Left kidney (tissue), 8 donors: ENCODE measurements at places on chromosomes 5 and 9. TPM values are rescaled to one million over a fixed set of nuclear protein-coding genes. Genes with fewer than 3 reads are reported as not detected.

Gene EGFLAM
- 10.6 TPM for polyA plus RNA-seq

Gene CLTB
- polyA plus RNA-seq, result 45.0 TPM

Gene JMY
- 29.9 TPM for polyA plus RNA-seq

Gene NFIL3
- polyA plus RNA-seq, result 32.8 TPM

Gene CCNJL
- polyA plus RNA-seq, result 8.2 TPM

DNA sequence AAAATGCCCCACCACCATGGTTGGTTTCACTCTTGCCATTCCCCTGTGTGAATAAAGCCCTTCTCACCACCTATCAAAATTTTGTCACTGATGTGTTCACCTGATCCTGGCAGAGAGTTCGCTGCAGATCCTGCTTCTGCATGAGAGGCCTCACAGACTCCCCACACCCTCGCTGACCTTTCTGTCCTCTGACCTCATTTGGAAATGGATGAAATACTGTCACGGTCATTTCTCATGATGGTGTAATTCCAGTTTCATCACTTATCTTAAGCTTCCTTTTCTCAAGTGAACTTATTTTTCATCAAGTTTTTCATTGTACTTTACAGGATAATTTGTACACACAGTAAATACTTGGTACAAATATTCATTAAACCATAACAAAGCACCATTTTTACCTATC lies 131.3 kb downstream of the FRMD3 start:
- DNase-seq, result no peak

- DNase-seq, result no peak
These were observed 19.6 kb upstream of the FOCAD start for GRCh38 chr9:20664501-20664900.

Gene LRRTM2
- 1.9 TPM for polyA plus RNA-seq

DNA sequence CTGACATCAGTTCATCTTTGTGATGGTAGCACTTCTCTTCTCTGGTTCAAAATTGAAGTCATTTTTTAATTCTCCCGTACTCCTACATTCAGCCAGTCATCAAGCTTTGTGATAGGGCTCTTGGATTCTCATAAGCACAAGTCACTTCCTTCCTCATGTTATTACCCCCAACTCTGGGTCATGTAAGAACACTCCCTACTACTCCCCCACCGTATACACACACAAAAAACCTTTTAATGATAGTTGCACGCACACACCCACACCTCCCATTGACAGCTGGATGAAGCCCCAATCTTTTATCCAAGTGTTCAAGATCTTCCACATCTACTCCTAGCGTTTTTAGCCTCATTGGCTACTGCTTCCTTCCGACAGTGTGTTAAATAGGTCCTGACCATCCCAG lies 16.8 kb downstream of the KDM3B start:
- DNase-seq, result no peak

- no peak for DNase-seq
These were observed 296.3 kb downstream of the KCNN2 start for GRCh38 chr5:114658194-114658593.

DNA sequence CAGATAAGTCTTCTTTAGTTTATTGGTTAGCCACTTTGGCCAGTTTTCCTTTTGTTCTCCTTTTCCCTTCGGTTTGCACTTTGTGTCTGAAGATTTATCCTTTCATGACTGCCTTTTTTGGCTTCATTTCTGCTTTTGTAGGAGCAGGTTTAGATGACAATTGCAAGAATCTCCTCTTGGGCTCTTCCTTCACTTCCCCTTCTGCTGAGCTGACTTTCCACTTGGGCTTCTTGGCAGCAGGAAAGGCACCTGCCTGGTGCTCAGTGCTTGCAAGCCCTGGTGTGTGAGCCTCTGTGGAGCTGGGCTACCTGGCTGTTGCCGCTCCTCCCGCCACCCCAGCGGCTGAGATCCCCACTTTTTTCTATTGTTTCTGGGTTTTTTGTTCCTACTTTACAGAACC lies 7.3 kb downstream of the CCDC112 start:
- no peak for DNase-seq

- no peak for DNase-seq
These were observed 32.4 kb downstream of the CYSTM1 start for GRCh38 chr5:140207250-140207964.

Gene SAXO1
- polyA plus RNA-seq, result 0.20 TPM

DNA sequence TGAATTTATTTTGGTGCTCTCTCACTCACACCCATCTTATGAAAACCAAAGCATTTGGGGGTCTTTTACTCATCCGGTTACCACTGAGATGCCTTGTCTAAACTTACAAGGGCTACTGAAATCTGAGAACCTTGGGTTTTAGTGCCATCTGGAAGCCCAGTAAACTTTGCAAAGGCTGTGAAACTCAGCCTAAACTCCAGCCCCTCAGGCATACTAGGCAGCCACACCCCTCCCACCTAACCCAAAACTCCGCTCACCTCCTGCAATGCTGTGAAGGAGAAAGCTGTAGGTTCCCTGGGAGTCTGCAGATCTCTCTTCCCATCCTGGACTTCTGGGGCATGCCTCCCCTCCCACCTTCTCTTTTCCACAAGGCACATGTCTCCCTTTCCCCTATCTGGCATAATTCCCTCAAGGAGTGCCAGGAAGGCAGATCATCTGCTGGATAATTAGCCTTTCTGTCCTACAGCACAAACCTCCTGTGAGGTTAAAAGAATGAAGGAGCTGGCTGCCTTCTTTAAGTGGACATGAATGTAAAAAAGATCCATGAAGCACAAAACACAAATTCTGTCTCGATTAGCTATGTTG lies 71.5 kb upstream of the ANXA1 start:
- DNase-seq, result no peak

GRCh38 chr9:88949425-88949824 lies 41.8 kb upstream of the S1PR3 start:
- DNase-seq, result peak; percentile 73

Gene FOXD4L3
- polyA plus RNA-seq, result not detected

DNA sequence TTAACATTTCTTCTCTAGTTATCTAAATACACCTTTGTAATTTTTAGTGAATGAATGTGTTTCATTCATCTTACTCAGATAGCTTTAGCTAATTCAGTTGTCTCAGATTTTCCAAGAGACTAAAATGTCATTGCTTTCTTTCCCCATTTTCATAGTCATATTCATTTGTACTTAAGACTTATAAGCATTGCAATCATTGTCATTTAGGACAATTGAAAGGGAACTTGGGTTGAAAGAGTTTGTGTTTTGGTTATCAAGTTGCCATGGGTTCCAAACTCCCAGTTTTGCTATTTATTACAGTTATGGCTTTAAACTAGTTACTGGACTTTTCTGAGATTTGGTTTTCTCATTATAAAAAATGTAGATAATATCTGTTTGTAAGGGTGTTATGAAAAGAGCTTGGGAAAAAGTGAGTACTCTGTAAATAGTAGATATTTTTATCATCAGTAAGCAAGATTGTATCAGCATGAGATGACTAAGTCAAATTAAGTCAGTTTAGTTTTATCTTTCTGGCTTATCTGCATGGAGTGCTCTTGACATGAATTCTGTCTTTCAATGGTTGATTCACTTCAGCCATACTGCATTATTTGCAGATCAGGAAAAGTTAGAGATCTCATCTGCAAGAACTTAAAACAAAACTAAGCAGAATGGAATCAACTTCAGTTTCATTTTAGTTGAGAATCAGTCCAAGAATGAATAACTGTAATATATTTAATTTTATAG lies 107.5 kb downstream of the PBX3 start:
- DNase-seq, result no peak

DNA sequence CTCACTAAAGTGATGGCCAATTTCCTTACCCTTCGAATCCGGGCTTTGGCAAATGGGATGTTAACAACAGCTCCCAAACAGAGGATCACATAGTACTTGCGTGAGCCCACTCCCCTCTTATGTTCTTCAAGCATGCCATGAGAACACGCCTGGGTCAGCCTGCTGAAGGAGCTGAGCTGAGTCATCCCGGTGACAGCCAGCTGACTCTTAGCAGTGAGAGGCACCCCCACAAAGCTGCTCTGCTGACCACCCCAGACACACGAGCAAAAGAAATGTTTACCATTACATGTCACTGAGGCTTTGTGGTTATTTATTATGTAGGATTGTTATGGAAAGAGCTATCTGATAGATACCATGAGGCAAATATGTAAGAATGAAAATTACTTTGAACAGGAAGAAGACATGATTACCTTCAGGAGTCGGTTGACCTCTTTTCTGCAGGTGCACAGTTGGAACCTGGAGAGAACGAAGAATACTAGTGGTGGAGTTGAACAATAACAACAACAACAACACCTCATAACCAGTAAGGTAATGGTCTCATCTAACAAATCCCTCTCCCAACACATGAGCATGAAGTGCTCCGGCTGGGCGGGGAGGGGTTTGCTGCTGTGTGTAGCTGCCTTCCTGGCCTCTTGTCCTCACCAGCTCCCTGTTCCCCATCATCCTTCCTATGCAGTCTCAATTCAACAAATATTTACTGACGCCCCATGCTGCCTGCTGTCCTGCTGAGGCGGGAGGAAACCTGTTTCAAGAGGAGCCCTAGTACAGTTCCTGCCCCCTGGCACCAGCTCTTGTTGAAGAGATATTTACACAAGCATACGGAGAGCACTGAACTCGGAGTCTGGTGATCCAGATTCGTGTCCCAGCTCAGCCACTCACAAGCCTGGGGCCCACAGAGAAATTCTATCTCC lies 69.4 kb upstream of the LHFPL2 start:
- no peak for DNase-seq

GRCh38 chr5:37810311-37810710 lies 29.5 kb downstream of the GDNF start:
- no peak for DNase-seq

DNA sequence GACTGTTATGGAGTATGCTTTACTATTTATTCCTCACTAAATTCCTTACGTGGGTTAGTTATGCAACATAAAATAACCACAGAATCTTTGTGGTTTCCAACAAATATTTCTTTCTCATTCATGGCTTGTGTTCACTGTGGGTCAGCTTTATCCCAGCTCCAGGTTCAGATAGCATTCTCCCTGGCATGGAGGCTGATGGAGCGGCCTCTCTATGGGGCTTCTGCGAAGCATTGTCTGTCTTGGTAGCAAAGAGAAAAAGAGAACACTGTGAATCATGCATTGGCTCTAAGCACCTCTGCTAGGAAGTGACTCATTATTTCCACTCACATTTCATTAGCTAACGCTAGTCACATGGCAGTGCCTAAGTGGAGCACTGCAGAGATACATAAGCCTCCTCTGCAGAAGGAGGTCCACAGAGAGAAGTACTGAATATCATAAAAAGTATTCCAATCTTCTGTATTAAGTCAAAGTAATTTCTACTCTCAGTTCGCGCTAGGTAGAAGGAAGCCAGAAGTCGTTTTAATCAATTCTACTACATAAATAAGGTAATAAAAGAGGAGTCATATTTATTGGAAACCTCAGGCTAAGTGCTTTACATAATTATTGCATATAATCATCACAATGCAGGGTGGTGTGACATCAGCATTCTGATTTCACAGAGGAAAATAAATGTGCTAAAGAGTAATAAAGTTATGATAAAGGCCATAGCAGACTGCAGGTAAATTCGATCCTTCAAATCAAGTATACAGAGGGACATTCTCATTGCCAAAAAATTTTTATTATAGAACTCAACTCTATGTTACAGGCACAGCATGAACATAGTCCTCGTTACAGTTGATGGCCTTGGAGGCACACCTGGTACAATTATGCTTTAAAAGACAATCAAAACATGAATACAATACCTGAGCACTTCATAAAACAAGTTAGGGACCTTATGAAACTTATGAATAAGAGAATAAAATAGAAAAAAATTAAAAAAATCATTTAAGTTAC lies 531.1 kb downstream of the CETN3 start:
- DNase-seq, result no peak

- DNase-seq, result no peak
These were observed 5.3 kb upstream of the SUSD1 start for GRCh38 chr9:112180387-112180881.

GRCh38 chr5:101942321-101942882 lies 353.7 kb downstream of the SLCO4C1 start:
- peak; percentile 28 for DNase-seq

- DNase-seq, result no peak
These were observed 490.2 kb upstream of the RORB start for GRCh38 chr9:74006935-74007334.

Gene ITK
- polyA plus RNA-seq, result 0.23 TPM

Gene PROB1
- polyA plus RNA-seq, result 2.4 TPM

GRCh38 chr9:100322954-100323536 lies 29.7 kb downstream of the TEX10 start:
- DNase-seq, result peak; percentile 19

DNA sequence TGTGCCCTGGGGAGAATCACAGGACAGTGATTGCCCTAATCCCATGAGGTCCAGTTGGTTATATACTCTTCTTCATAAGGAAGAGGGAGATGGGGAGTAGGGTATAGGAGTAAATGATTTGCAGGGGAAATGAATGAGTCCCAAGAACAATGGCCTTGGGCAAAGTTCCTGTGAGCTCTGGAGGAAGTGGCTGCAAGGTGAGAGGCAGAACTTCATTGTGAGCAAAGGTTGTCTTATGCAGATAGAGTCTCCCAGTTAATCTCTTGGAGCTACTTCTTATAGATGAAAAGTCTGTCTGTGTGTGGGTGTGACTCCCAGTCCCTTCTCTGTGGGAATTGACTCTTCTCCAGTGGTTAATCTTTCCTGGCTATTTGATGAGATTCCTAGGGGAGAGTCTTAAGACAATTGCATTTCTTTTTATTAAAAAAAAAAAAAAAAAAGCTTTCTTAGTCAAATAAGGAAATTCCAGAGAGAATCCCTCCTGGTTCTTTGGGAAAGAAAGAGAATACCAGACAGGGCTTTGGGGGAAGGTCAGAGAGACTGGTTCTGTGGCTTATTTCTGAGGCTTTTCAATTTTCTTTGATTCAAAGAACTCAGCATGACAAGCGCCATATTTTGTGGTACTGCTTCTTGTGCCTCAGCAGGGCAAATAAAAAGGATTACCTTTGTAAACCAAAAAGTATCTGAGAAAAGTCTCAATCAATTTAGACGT lies 33.6 kb upstream of the MEGF10 start:
- DNase-seq, result no peak

DNA sequence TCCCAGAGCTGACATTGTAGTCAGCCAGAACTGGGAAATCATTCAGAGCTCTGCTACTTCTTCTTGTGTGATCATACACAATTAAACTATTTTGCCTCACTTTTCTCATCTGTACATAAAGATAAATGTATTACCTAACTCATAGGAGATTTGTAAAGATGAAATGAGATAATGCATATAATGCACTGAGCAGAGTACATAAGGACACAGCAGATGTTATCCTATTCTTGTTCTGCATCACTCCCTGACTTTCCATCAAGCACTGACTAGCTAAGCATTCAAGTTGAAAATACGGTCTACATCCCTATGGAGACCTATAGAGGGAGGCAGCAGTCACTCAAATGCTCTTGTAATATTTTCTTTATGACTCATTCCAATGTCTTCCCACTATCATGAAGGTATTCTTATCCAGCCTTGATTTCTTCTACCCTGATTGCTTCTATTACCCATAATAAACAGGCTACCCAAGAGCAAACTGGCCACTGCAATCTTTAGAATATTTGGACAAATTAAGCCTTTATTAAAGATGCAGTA lies 16.3 kb upstream of the PRR16 start:
- no peak for DNase-seq

Gene SLCO6A1
- polyA plus RNA-seq, result not detected

- no peak for DNase-seq
These were observed 170.4 kb downstream of the GRIA1 start for GRCh38 chr5:153660919-153661318.

Gene SGCD
- polyA plus RNA-seq, result 4.0 TPM

- DNase-seq, result no peak
These were observed 42.6 kb downstream of the ANKRD55 start for GRCh38 chr5:56190497-56190896.

Gene TMC1
- 1.3 TPM for polyA plus RNA-seq

Gene NKD2
- polyA plus RNA-seq, result 15.6 TPM

GRCh38 chr5:116671211-116671736 lies 96.7 kb upstream of the SEMA6A start:
- DNase-seq, result no peak

Gene KCNIP1
- polyA plus RNA-seq, result 10.8 TPM

Gene SLC28A3
- polyA plus RNA-seq, result 0.03 TPM
